NCI-H345 (cell line): ENCODE measurements at places on chromosomes 2 and 18.

GRCh38 chr2:177397481-177398289 is 5.1 kb downstream of the AGPS start:
- DNase-seq: no peak

DNA sequence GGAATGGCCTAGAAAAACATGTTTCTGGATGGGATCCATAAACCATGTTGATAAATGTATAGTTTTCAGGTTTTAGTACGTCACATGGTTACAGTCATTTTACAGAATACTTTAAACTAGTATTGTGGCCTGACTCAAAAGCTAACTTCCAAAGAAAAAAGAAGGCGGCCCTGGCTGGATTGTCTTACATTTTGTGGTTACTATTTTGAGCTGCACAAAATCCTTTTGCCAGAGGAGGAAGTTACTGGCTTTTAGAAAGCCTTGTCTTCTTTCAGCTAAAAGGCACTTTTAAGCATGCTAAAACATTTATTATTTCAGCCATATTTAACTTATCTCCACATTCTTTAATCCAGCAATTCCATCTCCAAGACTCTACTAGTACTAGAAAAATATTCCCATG is 227.9 kb downstream of the CDH2 start:
- DNase-seq: no peak

DNA sequence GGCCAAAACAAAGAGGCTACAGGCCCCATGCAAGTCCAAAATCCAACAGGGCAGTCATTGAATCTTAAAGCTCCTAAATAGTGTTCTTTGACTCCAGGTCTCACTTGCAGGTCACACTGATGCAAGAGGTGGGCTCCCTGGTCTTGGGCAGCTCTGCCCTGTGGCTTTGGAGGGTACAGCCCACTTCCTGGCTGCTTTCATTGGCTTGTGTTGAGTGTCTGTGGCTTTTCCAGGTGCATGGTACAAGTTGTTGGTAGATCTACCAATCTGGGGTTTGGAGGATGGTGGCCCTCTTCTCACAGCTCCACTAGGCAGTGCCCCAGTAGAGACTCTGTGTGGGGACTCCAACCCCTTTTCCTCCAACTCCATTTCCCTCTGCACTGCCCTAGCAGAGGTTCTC is 115.8 kb upstream of the ALKAL2 start:
- DNase-seq: no peak

DNA sequence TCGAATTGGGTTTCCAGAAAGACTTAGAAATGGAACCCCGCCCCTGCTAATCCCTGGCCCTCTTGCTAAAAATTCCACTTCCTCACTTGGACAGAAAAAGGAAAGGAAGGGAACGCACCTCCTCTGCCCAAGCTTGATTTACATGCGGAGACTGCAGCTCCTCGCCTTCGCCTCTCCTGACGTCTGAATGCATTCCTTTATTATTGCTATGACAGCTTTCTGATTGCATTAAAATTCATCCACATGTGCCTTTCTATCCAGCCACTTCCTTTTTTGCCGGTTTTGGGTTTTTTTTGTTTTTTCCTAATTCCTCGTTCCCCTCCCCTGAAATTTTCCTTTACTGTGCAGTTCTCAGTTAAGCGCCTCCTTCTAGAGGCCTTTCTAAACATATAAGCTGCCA is 287.8 kb downstream of the CELF4 start:
- no peak for DNase-seq

GRCh38 chr18:75134611-75134975 is 74.3 kb downstream of the PTGR3 start:
- no peak for DNase-seq

DNA sequence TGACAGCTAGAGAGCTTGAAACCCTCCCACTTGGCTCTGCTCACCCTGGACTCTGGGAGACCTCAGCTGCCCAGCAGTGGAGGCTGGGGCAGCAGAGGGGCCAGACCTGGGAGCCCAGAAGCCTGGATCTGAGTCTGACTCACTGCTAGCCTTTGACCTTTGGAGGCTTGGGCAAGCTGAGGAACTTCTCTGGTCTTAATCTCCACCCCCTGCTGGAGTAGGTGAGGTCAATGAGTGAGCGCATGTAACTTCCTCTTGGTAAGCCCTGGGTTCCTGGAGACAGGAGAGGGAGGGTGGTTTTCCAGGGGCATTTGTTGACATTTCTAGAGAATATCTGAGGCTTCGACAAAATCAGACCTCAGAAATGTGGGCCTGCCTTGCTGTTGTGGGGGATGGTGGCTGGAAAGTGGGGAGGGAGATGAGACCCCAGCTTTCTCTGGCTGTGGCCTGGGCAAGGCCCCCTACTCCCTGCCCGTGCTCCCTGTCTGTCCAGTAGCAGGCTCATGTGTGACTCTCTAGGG is 73.0 kb upstream of the YWHAQ start:
- DNase-seq: no peak

GRCh38 chr2:137997733-137998132 is 33.5 kb downstream of the HNMT start:
- DNase-seq: no peak

GRCh38 chr2:85675427-85675826 is 7.4 kb upstream of the SFTPB start:
- no peak for DNase-seq

GRCh38 chr2:220393711-220394110 is 766.3 kb downstream of the SLC4A3 start:
- no peak for DNase-seq

GRCh38 chr2:46506131-46506706 is 26.9 kb downstream of the TMEM247 start:
- DNase-seq: no peak

DNA sequence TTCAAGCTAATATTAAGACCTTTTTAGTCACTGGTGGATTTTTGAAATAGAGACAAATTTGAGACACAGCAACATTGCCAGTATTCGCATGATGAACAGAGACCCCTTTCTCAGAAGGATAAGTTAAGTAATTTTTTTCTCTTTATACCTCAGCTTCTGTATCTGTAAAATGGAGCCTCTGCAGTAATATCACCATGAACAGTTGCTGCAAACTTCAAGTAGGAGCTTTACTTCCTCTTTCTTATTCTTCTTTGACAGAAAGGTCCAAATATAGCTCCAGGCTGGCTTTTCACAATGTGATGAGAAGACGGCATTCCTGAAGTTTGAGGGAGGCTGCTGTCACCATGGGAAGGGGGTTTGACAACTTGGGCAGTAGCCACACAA is 158.7 kb downstream of the TDRD15 start:
- no peak for DNase-seq

GRCh38 chr2:130353291-130354138 is 2.3 kb upstream of the PTPN18 start:
- DNase-seq: no peak

GRCh38 chr2:8217468-8218030 is 464.3 kb upstream of the ID2 start:
- no peak for DNase-seq

- no peak for DNase-seq
These were observed 3.9 kb downstream of the RPS7 start for GRCh38 chr2:3578987-3579386.

DNA sequence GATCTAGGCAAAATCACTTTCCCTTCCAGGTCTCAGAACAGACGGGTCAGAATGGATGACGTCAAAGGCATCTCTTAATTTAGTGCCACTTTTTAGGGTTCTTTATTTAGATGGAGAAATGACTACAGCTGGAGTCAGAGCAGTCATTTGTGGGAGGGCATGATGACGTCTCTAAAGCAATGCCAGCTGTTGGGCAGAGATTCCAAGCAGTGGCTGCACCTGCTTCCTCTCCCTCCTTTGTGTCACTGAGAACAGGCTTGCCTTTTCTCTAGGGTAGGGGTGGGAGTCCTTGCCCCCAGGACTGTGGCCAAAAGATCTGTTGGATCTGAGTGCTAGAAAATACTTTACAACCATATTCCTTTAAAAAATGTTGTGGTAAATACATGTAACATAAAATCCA is 28.7 kb upstream of the SKOR2 start:
- DNase-seq: no peak

DNA sequence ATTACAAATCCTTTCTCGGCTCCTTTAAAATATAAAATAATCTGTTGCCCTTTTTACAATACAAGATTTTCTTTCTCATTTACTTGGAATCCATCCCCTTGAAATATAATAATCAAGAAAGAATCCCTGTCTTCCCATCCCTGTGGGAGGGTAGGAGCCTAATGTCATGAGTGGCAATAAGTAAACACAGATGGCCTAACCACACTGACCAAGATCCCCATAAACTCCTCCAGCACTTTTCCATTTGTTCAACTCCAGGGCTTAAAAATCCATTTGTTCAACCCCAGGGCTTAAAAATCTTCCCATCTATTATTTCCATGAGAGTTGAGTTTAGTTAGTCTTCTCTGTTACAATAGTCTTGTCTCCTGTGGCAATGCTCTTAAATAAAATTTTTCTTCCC is 297.6 kb downstream of the CDH7 start:
- no peak for DNase-seq

- DNase-seq: no peak
These were observed 155.2 kb downstream of the FBXO15 start for GRCh38 chr18:73992242-73993022.

DNA sequence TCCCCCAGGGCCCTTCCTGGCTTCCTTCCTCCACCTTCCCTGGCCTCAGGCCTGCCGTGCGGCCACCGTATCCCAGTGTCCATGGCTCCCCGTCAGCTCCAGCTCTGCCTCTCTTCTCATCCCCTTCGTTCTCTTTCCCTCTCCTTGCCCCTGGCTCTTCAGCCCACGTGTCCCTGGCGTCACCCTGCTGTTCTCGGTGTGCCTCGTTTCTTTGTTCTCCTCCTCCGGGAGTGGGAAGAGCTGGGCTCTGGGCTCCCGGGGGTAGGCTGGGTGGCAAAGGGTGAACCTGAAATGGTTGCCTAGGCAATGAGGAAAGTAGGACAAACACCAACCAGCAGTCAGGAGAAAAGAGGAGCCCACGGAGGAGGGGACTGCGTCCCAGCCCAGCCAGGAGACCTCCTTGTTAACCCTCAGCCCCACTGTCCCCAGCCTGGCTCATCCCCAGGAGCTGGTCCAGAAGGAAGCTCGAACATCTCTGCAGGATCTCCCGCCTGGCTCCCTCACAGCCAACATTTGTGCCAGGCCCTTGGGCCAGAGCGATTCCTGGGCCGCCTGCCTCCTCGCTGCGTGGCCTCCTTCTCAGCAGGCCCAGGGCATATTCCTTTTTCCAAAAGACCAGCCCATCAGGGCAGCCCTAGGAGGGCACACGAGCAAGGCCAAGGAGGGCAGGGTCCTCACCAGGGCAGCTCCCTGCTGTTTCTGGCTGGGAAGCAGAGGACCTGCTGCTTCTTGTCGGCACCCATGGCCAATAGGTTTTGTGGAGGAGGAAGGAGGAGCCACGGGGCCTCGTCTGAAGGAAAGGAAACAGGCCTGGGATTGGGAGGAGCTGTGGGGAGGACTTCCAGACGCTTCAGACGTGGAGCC is 30.9 kb upstream of the DNMT3A start:
- peak; percentile 31 for DNase-seq

- DNase-seq: no peak
These were observed 157.9 kb downstream of the ANKRD44 start for GRCh38 chr2:197152451-197153228.

DNA sequence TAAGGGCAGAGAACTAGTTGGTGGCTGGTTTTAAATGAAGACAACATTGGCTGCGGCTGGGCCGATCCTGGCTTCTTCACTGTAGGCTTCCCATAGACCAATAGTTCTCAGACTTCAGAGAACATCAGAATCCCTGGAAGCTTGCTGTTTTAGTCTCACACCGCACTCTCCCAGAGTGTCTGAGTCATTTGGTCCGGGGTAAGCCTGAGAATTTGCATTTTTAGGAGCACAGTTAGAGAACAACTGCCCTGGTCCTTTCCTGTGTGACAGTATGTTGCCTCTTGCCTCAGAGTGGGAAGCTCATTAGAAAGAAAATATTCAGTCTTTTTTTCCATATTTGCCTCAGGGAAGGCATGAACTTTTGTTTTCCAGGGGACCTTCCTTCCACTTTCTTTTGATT is 137.1 kb upstream of the GAREM1 start:
- DNase-seq: no peak

GRCh38 chr2:176115883-176116813 is at the start of gene HOXD10:
HOXD10 (plus strand) TSS chr2:176116778; CDS start chr2:176116834, 56 bp downstream.
- no peak for DNase-seq

GRCh38 chr2:172215172-172215935 is 112.7 kb upstream of the DLX2 start:
- DNase-seq: no peak

GRCh38 chr2:12895017-12895416 is 178.3 kb downstream of the TRIB2 start:
- no peak for DNase-seq

DNA sequence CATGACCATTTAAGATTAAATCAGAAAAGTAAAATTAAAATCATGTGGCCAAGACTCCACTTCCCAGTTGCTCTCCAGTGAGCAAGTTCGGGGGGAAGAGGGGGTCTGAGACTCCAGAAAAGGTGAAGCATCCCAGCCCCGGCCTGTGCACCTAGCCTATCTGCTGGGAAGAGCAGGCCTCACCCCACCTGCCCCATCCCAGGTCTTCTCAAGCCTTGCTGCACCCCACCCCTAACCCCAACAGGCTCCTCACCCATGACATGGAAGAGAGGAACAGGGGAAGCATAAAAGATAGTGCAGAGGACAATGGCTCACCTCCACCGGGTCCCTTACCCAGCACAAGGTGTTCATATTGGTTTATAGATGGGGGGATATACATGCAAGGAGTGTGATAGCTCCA is 14.6 kb downstream of the CIB4 start:
- no peak for DNase-seq

- DNase-seq: no peak
These were observed 554.4 kb upstream of the MEX3C start for GRCh38 chr18:51751901-51752300.

- DNase-seq: no peak
These were observed 17.7 kb downstream of the PRKAG3 start for GRCh38 chr2:218813771-218814460.

GRCh38 chr2:229980431-229981184 is 58.3 kb downstream of the FBXO36 start:
- DNase-seq: no peak

- no peak for DNase-seq
These were observed 172.2 kb upstream of the HAAO start for GRCh38 chr2:42964439-42965083.

- peak; percentile 69 for DNase-seq
These were observed 986.5 kb downstream of the TDRD15 start for GRCh38 chr2:22110244-22110651.

- no peak for DNase-seq
These were observed 97.5 kb downstream of the MRO start for GRCh38 chr18:50722311-50722710.
